Psoas muscle (tissue), 8 donors: ENCODE measurements at places on chromosomes 1 and 21.

DNA sequence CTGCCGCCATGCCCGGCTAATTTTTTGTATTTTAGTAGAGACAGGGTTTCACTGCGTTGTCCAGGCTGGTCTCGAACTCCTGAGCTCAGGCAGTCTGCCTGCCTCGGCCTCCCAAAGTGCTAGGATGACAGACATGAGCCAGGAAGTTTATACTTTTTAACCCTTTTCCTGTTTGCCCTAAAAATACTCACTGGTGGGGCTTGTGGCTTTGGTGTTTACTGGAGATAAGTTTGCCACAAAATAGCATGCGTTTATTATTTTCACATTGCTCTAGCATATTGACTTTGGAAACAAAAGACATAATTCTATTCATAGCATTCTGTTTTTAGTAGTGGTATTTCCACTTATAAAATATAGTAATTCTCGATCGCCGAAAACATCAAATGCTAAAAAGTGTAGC is 19.8 kb upstream of the GTF2B start:
- no peaks in the 10 kb centered on the region for H3K36me3 ChIP-seq
- no peaks in the 10 kb centered on the region for H3K4me1 ChIP-seq
- H3K27me3 ChIP-seq, result no peaks in the 10 kb centered on the region
- no peak for DNase-seq
- no peak overlapping the region for H3K27ac ChIP-seq

DNA sequence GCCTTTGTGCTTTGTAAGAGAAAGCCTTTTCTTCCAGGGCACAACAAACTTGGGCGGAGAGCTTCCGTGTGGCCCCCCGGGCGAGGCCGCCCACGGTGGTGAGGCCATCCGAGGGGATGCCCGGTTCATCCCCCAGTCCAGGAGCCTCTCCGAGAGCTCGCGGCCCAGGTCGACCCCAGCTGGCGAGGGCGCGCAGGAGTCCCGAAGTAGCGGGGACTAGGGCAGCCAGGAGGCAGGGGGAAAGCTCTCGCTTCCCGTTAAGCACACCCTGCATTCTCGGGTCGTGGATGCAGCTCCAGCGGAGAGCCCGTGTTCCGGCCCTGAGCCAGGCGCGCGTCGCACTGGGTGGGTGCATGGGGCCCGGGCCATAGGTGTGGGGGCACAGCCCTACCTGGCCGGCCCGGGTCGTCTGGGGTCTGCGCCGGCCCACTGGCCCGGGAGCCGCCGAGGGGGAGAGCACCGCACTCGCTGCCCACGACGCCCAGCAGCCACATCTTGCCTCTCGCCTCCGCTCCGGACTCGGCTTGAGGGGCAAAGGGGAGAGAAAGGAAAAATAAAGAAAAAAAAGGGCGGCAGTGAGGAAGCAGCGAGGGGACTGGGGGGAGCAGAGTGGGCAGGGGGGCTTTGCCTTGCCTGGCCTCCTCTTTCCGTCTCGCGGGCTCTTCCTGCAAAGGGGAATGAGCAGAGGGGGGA is 1.8 kb downstream of the RNF220 start:
- no peak overlapping the region for H3K27ac ChIP-seq
- H3K4me1 ChIP-seq, result peaks cover 25% of the 10 kb centered on the region
- peak overlapping the region; percentile 64 for H3K4me3 ChIP-seq
- H3K36me3 ChIP-seq, result no peaks in the 10 kb centered on the region
- DNase-seq, result peak; percentile 54
- peaks cover 100% of the 10 kb centered on the region for H3K27me3 ChIP-seq

DNA sequence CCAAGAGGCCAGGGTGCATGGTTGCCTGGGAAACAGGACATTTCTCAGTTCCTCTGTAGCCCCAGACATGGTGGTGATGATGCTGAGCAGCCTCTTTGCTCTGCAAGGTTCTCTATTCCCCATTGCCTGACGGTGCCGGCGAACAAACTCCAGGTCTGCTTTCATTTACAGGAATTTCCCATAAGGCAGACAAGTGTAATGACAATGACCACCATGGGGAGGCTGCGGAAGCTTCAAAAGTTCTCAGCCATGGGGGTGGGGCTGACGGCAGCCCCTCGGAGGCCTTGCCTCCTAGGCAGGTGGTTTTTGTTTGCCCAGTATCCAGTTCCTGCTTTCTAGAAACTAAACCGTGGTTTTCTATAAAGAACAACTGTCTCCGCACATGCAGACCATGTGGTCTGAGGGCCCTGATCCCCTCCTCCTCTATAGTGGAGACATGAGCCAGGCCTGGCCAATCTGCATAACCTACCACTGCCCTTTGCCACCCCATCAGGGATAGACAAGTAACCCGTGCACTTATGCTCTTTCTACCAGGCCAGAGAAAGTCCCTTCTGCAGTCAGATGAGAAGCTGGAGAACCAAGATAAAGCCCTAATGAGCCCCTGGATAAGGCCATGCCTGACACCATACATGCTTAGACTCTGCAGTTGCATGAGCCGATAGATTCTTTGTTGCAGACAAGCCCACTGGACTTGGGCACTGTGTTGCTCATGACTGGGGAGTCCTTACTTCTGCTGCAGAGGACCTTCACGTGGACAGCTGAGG is 54.1 kb downstream of the LDLRAD2 start:
- H3K27me3 ChIP-seq, result no peaks in the 10 kb centered on the region
- no peak overlapping the region for H3K4me3 ChIP-seq
- no peak for DNase-seq

GRCh38 chr21:39003982-39004633 is 179.1 kb downstream of the PSMG1 start:
- H3K27ac ChIP-seq, result peak overlapping the region; percentile 51
- DNase-seq, result no peak
- peaks cover 12% of the 10 kb centered on the region for H3K4me1 ChIP-seq
- no peak overlapping the region for H3K4me3 ChIP-seq
- H3K27me3 ChIP-seq, result no peaks in the 10 kb centered on the region

- DNase-seq, result no peak
- no peak overlapping the region for H3K4me3 ChIP-seq
- no peaks in the 10 kb centered on the region for H3K27me3 ChIP-seq
- no peaks in the 10 kb centered on the region for H3K36me3 ChIP-seq
Measured at GRCh38 chr1:53553734-53554509, 94.7 kb downstream of the DMRTB1 start.

GRCh38 chr1:34695580-34695979 is 59.3 kb upstream of the GJB5 start:
- no peak overlapping the region for H3K4me3 ChIP-seq
- H3K27ac ChIP-seq, result no peak overlapping the region
- no peaks in the 10 kb centered on the region for H3K36me3 ChIP-seq
- no peaks in the 10 kb centered on the region for H3K4me1 ChIP-seq
- DNase-seq, result no peak
- H3K27me3 ChIP-seq, result peaks cover 17% of the 10 kb centered on the region

GRCh38 chr1:84253891-84254290 is 47.6 kb upstream of the SAMD13 start:
- peak; percentile 68 for DNase-seq
- H3K36me3 ChIP-seq, result no peaks in the 10 kb centered on the region
- no peaks in the 10 kb centered on the region for H3K27me3 ChIP-seq

GRCh38 chr1:174818951-174819350 is 180.8 kb upstream of the CACYBP start:
- H3K4me3 ChIP-seq, result no peak overlapping the region
- H3K27ac ChIP-seq, result no peak overlapping the region
- no peak for DNase-seq
- H3K4me1 ChIP-seq, result no peaks in the 10 kb centered on the region

- no peak overlapping the region for H3K4me3 ChIP-seq
- peaks cover 12% of the 10 kb centered on the region for H3K4me1 ChIP-seq
- peak; percentile 54 for DNase-seq
- peak overlapping the region; percentile 17 for H3K27ac ChIP-seq
Measured at GRCh38 chr1:19081218-19081893, 124.9 kb upstream of the IFFO2 start.

DNA sequence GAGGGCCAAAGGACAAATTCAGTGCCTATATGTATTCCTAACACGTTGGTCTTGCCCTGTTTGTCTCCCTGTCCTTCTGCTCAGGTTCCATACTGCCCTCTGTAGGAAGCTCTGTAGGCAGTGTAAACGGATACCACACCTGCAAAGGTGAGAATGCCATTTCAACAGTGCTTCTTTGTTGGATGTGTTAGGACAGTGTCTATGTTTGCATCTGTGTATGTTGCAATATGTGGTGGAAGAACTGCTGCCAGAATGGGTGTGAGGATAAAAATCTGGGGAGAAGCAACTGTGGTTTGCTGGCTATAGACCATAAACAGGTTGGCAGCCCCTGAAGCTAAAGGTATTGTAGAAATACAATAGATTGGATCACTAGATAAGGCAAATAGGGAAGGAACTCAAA is 113.1 kb upstream of the BMP8A start:
- no peaks in the 10 kb centered on the region for H3K4me1 ChIP-seq
- H3K4me3 ChIP-seq, result no peak overlapping the region
- H3K27me3 ChIP-seq, result no peaks in the 10 kb centered on the region
- DNase-seq, result no peak

DNA sequence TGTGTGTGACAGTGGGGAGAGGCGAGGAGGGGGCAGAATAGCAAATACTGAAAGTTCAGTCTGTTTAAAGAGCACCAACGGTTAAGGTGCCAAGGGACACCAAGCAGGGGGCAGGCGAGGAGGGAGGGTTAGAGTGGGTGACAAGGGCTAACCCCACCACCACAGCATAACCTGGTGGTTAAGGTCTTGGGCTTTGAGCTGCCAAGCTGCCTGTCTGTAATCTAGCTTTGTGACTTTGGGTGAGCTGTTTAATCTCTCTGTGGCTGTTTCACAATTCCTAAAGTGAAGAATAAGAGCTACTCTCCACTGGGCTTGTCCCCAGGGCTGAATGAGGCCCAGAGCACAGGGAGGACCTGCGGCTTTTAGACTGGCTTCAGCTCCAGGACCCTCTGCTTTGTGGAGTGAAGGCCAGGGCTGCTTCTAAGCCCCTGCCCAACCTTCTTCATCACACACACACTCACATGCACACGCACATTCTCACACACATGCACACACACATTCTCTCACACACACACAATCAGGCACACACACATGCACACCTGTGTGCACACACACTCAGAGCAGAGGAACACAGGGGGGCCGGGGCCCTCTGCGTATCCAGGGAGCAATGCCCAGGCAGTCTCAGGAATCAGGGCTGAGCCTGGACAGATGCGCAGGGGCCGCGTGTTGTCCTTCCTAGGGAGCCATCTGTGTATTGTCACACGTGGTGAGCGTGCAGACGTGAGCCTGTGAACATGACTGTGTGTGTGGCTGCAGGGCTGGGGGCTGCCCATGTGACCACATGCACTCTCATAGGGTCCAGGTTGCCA is 101.6 kb upstream of the TARDBP start:
- no peak overlapping the region for H3K27ac ChIP-seq
- H3K27me3 ChIP-seq, result no peaks in the 10 kb centered on the region

DNA sequence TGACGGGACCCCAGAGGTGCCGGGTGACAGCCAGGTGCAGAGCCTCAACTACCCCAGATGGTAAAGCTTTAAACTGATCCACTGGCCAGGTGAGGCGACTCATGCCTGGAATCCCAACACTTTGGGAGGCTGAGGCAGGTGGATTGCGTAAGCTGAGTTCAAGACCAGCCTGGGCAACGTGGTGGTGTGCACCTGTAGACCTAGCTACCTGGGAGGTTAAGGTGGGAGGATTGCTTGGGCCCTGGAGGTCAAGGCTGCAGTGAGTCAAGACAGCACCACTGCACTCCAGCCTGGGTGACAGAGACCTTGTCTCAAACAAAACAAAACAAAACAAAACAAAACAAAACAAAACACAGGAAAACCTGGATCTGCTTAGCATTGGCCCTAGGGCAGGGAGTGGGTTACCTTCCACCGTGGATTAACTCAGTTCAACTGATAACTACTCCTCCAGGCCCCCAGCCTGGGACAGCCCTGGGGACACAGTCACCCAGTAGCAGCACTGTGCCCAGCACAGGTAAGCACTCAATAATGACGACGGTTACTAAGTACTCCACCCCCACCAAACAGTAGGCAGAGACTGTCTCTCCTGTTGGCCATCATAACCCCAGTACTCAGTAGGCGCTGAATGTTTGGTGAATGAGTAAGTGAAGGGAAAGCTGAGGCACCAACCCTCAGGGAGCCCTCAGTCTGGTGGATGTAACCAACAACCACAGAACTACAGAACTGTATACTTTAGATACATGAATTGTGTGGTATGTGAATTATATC is 21.6 kb downstream of the SLC66A1 start:
- no peaks in the 10 kb centered on the region for H3K27me3 ChIP-seq
- no peaks in the 10 kb centered on the region for H3K36me3 ChIP-seq
- DNase-seq, result no peak
- no peaks in the 10 kb centered on the region for H3K4me1 ChIP-seq
- H3K4me3 ChIP-seq, result no peak overlapping the region

- peaks cover 11% of the 10 kb centered on the region for H3K36me3 ChIP-seq
- no peak overlapping the region for H3K27ac ChIP-seq
- H3K27me3 ChIP-seq, result no peaks in the 10 kb centered on the region
- H3K4me3 ChIP-seq, result no peak overlapping the region
Measured at GRCh38 chr1:156236164-156236563, 5.8 kb upstream of the BGLAP start.

- no peak for DNase-seq
- H3K27ac ChIP-seq, result no peak overlapping the region
- H3K36me3 ChIP-seq, result no peaks in the 10 kb centered on the region
- no peaks in the 10 kb centered on the region for H3K27me3 ChIP-seq
- H3K4me3 ChIP-seq, result no peak overlapping the region
Measured at GRCh38 chr1:223253916-223254315, 110.1 kb downstream of the SUSD4 start.

DNA sequence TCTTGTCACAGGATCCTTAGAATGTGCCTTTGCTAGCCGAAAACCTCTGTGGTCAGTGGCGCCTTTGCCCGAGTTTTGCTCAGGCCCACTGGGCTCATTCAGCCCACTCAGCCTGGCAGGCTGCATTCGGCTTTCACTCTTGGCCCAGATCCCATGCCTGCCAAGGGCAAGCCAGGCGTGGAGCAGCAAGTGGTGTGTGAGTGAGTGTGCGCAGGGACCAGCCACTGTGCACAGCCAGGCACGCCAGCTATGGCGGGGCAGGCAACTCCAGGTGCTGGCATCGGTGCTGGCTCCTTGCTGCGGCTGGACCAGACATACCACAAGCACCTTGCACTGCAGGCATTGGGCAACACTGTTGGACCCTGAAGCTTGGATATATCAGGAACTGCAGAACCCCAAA is 1145.1 kb upstream of the NCAM2 start:
- no peak overlapping the region for H3K4me3 ChIP-seq
- no peaks in the 10 kb centered on the region for H3K27me3 ChIP-seq
- DNase-seq, result no peak
- H3K27ac ChIP-seq, result no peak overlapping the region

- no peak overlapping the region for H3K4me3 ChIP-seq
- no peaks in the 10 kb centered on the region for H3K27me3 ChIP-seq
- no peak overlapping the region for H3K27ac ChIP-seq
- no peaks in the 10 kb centered on the region for H3K4me1 ChIP-seq
- no peak for DNase-seq
Measured at GRCh38 chr1:90411185-90411584, 305.9 kb downstream of the BARHL2 start.

- peaks cover 48% of the 10 kb centered on the region for H3K36me3 ChIP-seq
- H3K4me3 ChIP-seq, result no peak overlapping the region
- DNase-seq, result no peak
- H3K27me3 ChIP-seq, result no peaks in the 10 kb centered on the region
Measured at GRCh38 chr1:153805886-153806719, 30.9 kb downstream of the SLC27A3 start.

- H3K4me3 ChIP-seq, result no peak overlapping the region
- no peaks in the 10 kb centered on the region for H3K27me3 ChIP-seq
- peaks cover 14% of the 10 kb centered on the region for H3K4me1 ChIP-seq
- H3K27ac ChIP-seq, result no peak overlapping the region
Measured at GRCh38 chr1:230915078-230915477, 46.8 kb upstream of the C1orf198 start.
